ENCODE measurements at places on chromosomes 11 and 22.

- DNase-seq, result no peak
Observed at GRCh38 chr11:37450613-37451012, 852.6 kb upstream of the RAG2 start.

- no peak for DNase-seq
Observed at GRCh38 chr11:89521294-89521693, 30.1 kb upstream of the NOX4 start.

DNA sequence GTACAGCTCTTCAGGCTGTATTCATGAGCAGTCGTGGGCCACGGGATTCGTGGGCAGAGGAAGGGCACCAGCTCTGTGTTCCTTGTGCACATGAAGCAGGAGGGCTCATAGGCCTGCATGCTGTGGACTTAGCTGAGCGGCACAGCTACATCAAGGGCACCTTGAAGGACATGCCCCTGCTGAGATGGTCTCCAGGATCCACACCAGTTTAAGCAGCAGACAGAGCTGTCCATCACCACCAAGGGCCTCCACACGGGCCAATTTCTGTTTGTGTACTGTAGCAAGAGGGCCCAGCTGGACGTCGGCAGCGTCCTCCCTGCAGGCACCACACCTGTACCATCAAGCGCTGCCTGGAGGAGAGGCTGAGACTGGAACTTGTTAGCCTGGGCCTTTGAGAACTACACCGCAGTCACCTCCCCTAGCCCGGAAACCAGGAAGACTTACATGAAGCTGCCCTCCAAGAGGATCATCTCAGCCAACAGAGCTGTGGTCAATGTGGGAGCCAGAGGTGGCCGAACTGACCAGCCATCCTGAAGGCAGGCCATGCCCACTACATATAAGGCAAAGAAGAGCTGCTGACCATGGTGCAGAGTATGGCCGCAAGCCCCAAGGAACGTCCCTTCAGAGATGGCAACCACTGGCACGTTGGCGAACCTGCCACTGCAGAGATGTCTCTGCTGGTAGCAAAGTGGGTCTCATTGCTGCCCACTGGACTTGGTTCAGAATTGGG lies 32.7 kb upstream of the GNB1L start:
- no peak for DNase-seq

DNA sequence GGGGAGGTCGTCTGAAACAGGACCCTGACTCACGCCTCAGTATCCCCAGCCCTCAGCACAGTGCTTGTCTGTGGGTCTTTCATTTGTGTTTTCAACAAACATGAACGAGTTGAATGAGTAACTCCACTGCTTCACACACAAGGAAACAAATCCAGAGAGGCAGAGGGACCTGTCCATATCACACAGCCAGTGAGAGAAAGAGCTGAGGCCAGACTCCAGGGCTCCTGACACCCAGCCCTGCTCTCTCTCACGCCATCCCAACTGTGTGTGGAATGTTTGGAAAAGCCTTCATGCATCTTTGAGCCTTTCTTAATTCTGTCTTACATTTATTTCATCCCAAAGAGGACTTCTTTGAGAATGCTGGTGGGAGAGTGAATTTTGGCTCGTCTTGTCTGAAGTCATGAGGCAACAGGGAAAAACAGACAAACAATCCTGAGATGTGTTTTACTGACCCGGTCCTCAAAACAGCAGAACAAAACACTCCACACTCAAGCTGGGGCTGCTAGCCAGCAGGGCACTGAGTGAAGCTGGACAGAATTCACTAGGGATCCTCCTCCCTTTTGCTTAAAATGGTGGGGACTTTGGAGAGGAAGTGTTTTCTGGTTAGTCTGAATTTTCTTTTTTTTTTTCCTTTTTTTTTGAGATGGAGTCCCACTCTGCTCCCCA lies 19.7 kb upstream of the ALG8 start:
- no peak for DNase-seq

DNA sequence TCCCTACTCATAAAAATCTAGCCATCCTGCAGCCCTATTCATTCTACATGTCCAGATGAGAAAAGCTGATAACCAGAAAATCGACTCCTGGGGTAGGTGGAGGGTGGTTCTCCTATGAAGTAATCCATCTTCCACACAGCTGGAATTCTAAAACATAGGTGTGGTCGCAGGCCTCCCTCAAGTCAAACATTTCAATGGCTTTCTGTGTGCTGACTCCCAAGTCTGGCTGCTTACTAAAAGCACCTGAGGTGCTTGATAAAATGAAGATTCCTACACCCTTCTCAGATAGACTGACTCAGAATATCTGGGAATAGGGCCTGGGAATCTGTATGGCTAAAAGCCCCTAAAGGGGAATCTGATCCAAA lies 26.1 kb downstream of the IRAG1 start:
- no peak for DNase-seq
